AG20443 (cell line): ENCODE measurements at places on chromosomes 1 and 21.

DNA sequence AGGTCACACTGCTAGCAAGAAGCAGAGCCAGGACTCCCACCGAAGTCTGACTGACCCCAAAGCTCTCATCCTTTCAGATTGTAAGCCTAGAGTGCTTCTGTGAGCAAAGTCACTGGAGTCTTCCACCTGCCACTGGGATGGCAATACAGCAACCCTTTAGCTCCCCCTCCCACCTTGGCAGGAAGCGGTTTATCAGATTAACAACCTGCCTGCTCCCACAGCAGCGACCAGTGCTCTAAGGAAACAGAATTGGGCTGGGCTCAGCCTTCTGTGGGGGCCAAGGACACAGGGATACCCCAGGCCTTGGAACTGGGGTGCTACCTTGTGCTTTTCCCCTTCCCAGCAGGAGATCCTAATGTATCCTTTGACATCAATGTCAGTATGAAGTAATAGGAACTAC, 76.0 kb downstream of the GFI1 start:
- DNase-seq, result no peak

DNA sequence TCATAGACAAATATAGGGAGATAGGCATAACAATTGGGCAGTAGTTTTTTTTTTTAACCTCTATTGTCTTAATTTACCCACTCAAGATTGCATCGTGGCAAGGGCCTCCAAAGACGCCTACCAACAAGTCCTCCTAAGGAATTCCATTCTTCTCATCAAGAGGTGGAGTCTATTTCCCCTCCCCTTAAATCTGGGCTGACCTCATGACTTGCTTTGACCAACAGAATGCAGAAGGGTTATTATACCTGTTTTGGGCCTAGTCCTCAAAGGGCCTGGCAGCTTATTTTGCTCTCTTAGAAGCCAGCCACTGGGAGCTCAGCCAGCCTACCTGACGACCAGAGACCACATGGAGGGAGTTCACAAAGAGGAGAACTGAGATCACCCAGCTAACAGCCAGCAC, 92.3 kb downstream of the COQ8A start:
- no peak for DNase-seq

- DNase-seq, result no peak
These were observed 40.6 kb upstream of the LBR start for GRCh38 chr1:225468270-225469020.

GRCh38 chr1:161131523-161132409, 701 bp downstream of the DEDD start:
- peak; percentile 32 for DNase-seq

GRCh38 chr1:203265541-203265940, 36.1 kb upstream of the CHIT1 start:
- no peak for DNase-seq
